ENCODE measurements at places on chromosomes 12 and 14. TPM values are rescaled to one million over a fixed set of nuclear protein-coding genes. Genes with fewer than 3 reads are reported as not detected.

- DNase-seq, result no peak
Observed at GRCh38 chr12:51958542-51958941, 7.0 kb downstream of the ACVR1B start.

- no peak for DNase-seq
Observed at GRCh38 chr14:76051717-76052465, 66.3 kb downstream of the IFT43 start.

GRCh38 chr14:58647777-58648176 lies 10.0 kb downstream of the DACT1 start:
- no peak for DNase-seq

DNA sequence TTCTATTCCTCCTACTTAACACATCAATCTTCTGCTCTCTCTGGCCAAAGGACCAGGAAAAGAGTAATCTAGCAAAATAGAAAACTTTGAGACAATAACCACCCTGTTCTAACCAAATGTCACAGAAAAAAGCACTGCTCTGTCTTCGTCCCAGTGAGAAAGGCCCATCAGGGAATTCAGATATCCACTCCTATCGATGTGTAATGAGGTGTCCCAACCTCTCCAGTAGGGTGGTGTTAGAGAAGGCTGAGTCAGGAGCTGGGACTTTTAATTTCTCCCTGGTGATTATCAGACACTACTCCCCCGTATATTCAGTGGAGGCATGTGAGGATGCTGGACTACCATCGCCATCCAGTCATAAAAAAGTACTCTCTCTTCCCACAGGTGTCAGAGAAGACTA lies 130.3 kb downstream of the TMTC3 start:
- no peak for DNase-seq

DNA sequence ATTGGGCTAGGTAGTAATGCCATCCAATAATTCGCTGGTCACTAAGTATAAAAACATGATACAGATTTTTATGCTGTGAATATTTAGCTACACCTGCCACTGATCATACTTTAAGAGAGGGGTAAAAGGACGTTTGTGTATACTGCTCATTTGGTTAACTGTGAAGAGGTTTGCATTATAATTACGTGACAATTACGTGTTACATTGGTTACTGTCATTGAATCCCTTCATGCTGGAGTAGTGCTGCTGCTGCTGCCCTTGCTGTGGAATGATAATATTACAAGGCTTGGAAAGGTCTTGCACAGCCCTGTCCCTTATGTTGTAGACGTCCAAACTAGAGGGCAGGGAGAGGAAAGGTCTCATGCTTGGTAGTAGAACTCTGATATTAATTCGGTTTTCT lies 312.2 kb upstream of the ATP2B1 start:
- DNase-seq, result no peak

DNA sequence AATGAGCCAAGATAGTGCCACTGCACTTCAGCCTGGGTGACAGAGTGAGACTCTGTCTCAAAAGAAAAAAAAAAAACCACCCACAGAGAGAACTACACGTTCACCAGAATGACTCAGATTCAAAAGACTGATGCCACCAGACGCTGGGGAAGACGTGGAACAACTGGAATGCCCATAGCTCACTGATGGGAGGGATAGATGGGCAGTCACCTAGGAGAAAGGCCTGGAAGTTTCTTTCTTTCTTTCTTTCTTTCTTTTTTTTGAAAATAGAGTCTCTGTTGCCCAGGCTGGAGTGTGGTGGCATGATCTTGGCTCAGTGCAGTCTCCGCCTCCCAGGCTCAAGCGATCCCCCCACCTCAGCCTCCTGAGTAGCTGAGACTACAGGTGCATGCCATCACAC lies 10.0 kb upstream of the KLC1 start:
- DNase-seq, result peak; percentile 42

- no peak for DNase-seq
Observed at GRCh38 chr14:24794644-24795305, 160.8 kb upstream of the GZMB start.

GRCh38 chr12:132429602-132429945 lies 60.4 kb upstream of the FBRSL1 start:
- DNase-seq, result no peak

Gene AHNAK2
- 367 TPM for total RNA-seq

DNA sequence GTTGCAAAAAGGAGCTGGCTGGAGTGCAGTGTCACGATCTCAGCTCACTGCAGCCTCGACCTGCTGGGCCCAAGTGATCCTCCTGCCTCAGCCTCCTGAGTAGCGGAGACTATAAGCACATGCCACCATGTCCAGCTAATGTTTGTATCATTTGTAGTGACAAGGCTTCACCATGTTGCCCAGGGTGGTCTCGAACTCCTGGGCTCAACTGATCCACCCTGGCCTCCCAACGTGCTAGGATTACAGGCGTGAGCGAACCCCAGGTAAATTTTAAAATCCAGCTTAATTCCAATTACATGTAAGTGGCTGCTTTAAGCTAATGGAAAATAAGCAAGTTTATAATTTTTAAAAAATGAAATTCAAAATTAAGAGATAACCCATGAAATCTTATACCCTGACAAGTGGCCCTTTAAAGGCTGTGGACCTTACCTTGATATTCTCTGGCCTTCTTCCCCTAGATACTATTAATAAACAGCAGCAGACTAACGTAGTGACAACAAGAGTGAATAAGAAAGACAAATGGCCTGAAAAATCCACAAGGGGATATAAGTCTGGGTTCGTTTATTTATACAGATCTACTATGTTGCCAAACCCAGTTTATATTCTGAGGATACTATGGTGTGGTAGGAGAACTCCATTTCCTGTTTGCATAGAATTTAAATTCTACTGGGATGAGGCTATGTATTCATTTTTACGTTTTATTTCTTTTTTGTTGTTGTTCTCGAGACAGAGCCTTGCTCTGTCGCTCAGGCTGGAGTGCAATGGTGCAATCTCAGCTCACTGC lies 25.6 kb upstream of the SLC2A3 start:
- no peak for DNase-seq

Gene GPR84
- total RNA-seq, result 0.13 TPM

Gene RNASE1
- total RNA-seq, result not detected

DNA sequence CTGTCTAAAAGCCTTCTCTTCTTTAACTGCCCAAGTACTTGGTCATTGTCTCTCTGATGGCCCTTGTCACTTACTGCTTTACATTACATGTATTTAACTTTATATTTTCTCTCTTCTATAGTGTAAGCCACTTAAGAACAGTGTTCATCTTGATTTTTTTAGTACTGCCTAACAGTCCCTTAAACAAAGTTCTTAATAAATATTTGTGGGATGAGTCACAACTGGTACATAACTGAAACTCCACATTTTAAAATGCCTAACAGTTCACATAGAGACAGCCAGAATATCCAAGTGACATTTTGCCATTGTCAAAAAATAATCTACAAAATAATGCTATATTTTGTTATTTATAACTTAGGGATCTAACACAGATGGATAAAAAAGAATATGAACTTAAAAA lies 146.6 kb downstream of the STXBP6 start:
- peak; percentile 5 for DNase-seq

DNA sequence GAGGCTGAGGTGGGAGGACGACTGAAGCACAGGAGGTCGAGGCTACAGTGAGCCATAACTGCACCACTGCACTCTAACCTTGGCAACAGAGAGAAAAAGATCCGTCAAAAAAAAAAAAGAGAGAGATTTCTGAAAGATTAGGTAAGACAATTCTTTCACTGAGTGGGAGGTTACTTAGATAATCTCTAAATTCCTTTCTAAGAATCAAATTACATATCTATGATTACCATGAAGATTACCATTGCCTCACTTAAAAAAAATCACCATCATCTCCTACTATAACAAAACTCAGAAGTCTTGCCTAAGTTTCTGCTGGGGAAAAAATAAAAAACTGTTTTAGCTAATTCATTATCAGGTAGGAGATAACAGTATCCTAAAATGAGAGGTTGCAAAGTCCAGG lies 366.7 kb downstream of the DUSP6 start:
- DNase-seq, result no peak

DNA sequence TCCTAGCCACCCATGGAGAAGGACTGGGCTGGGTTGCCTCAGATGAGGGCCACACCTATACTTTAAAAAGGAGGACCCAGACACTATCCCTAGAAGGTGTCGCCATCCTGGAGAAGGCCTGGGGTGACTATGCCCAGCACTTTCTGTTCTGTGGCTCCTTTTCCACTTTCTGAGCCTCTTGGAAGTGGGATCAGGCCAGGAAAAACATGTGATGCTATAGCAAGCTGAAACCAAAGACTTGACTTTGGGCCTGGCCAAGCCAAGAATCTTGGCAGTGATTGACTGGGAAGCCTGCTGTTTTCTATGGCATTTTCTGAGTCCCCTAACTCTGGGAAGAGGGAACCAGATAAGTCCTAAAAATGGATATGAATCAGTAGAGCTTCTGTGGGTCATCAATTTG lies 332.3 kb downstream of the ZFP36L1 start:
- DNase-seq, result no peak

Gene COCH
- 0.26 TPM for total RNA-seq

Gene RNASE7
- total RNA-seq, result 12.1 TPM

DNA sequence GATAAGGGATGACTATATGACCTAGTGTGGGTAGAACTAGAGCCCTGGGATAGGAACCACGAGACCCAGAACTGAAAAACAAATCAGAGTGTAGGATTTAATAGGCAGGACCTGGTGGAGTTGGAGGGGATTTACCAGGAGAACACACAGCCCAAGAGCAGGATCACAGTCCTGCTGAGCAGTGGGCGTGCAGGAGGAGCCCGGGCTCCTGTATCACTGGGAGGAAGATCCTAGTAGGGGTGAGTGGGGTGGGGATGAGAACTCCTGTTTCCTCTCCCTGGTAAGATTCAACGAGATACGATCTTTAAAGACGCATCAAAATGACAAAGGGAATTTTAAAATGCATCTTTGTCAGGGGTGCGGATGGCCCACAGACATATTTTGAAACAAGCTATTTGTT lies 220.1 kb downstream of the GALC start:
- DNase-seq, result no peak

GRCh38 chr12:108551535-108551934 lies 9.4 kb downstream of the SART3 start:
- DNase-seq, result no peak

DNA sequence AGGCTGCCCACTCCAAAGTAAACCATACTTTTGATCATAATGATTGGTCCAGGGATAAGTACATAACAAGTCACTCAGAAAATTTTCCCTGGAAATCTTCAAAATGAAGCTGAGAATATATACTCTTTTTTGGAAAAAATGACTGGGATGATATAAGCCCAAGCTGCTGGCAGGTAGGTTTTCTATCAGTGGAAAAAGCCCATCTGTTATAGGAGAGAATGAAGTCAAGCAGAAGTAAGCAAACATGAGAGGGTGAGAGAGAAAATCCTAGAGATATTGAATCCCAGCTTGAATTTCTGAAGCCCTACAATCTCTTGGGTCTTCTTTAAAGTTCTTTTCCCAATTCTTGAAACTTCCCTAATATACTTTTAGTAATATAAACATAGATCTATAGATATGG lies 37.3 kb upstream of the ZDHHC17 start:
- DNase-seq, result no peak
